ENCODE measurements at places on chromosomes 3 and 15.
A peak's percentile ranks its signal among the peaks of the same experiment; 100 is the strongest.

DNA sequence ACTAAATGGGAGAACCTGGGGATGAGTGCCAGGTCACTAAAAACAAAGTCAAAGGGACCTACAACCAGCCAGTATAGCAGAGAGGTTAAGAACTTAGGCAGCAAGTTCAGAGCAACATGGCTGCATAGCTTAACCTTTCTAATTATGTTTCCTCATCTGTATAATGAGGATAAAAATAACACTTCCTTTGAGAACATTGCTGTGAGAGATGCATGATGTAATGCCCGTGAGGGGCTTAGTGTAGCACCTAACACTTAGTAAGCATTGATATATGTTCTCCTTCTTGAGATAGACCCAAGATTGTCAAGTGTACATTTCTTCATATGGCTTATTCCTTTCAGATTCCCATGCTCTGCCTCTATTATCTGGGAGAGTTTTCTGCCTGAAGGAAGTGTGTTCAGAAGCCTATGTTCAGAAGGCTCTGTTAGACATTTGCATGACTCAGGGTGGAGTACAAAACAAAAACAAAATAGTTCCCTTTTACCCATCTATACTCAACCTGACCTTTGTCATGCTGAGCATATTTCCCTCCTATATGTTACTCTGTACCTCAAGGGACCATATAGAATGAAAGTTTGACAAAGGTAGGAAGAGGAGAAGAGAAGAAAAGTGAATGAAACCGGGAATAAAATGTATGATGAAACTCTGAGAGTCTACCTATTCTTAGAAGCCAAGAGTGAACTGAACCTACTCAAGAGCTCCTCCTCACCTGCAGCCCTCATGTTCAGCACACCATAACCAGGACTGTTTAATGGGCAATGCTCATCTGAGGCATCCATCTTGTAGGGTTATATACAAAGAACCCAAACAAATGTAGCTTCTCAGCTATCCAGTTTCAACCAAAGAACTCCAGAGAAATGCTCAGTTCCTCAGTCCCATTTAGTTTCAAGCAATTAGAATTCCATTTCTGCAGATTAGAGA lies 70.7 kb upstream of the KCNMB2 start:
- no peak for DNase-seq

DNA sequence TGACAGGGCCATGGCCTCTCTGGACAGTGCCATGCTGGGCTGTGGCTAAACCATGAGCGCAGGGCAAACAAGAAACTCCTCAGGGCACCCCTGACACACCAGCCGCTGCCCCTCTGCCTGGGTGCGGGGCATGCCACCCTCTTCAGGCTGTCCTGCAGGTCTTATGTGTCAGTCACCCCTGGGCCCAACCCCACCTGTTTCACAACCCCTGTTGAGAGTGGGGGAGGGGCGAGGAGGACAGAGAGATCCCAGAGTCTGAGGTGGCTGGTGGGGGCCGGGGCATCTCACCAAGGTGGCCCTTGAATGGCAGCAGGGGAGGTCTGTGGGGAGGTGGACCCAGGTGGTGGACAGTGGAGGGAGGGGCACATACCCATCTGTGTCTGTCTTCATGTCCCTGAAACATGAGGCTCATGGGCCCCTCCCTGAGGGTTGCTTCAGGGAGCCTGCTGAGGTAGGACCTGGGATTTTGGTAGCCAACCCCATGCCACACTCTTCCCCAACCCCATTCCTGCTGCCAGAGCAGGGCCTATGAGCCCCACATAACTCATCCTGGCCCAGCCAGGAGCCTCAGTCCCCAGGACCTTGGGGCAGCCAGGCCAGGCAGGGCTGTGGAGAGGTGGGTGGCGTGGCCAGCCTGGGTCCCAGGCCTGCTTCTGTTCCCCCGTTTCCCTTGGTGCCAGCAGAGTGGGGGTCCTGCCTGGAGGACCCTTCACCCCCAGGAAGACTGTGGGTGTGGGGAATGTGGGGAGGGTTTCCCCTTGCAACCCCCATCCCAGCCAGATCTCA lies 1.7 kb upstream of the STAB1 start:
- DNase-seq: no peak

- DNase-seq: no peak
These were observed 334.4 kb upstream of the THBS1 start for GRCh38 chr15:39246523-39246922.

DNA sequence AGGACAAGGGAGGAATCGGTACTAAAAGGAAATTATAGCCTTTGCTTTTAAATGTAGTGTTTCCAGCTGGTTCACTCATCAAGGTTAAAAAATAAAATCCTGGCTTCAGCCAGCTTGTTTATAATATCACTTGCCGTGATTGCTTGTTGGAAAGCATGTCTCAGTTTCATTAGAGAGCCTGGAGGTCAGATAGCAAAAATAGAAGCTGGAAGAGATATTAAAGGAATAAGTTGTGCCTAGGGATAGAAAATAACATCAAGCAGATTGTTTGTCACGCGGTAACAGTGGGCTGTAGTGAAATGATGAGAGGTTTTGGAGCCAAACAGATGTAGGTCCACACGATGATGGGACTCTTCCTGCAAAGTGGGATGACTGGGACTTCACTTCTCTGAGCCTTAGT lies 17.7 kb upstream of the SLMAP start:
- peak; percentile 2 for DNase-seq

GRCh38 chr3:8482960-8483665 lies 18.5 kb upstream of the LMCD1 start:
- DNase-seq: peak; percentile 99

- DNase-seq: no peak
These were observed 56.3 kb downstream of the CCR4 start for GRCh38 chr3:33007776-33008175.

- no peak for DNase-seq
These were observed 96.7 kb upstream of the UMPS start for GRCh38 chr3:124633524-124633923.

DNA sequence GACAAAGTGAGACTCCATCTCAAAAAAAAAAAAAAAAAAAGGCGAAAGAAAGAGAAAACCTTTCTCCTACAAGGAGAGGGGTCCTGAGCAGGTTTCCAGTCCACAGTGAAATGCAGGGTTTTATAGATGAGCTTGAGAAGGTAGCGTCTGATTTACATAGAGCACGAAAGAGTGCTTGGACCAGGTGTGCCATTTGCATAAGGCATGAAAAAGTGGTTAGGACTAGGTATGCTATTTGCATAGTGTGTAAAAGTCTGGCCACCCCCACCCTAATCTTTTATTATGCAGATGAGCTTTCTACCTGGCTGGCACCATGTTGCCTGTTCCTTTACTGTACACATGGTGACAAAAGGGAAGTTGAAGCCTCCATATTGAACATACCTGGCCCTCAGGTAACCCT lies 13.6 kb upstream of the RNU6-1 start:
- no peak for DNase-seq

GRCh38 chr3:33717616-33717865 lies 513 bp downstream of the CLASP2 start:
- DNase-seq: peak; percentile 66

DNA sequence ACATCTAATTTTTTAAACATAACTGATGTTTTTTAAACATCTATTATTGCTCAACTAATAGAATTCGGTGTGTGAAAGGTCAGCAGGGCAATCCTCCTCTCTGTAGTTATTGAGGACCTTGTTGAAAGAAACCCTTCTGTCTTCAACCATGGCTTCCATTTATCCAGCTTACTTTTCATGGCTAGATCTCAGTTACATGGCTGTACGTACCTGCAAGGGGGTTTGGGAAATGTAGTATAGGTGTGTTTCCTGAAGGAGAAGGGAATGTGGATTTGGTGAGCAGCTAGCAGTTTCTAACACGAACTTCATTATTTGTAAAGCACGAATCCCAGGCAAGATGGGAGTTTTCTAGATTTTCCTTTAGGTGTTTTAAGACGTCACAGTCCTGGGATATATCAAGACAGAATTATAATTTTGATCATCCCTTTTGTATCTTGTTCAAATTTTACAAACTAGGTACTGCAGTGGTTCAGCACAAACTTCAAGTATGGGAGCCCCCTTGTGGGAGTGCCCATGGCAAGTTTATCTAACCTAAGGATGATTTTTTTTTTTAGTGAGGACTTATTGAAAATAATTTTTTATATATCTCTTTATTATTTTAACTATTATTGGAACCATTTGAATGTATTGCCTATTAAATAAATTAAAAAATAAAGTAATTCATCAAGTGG lies 41.6 kb downstream of the FBXL2 start:
- DNase-seq: peak; percentile 27

DNA sequence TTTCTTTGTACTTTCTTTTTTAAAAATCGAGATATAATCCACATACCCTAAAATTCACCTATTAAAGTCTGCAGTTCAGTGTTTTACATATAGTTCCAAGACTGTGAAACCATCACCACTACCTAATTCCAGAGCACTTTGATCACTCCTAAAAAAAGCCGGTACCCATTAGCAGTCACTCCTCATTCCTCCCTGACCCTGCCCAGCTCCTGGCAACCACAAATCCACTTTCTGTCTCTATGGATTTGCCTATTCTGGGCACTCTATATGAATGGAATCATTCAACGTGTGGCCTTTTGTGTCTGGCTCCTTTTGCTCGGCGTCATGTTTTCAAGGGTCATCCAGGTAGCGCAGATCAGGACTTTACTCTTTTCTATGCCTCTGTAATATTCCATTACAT lies 17.3 kb downstream of the TRPM1 start:
- peak; percentile 16 for DNase-seq

DNA sequence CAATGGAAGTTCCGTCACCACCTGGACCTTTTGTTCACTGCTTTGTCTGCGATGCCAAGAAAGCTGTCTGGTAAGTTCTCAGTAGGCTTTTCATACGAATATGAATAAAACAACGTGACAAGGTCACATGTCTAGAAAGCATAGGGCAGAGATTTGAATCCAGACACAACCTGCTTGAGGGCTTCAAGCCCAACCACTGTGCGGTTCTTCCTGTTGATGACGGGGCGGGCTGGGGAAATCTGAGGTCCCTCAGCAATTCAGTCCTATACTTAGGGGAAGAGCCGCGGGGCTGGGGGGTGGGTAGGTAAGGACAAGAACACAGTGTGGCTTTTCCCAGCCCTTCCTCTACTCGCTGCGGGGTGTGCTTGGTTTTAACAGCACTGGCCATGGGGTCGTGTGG lies 32.4 kb upstream of the SMAD3 start:
- no peak for DNase-seq

DNA sequence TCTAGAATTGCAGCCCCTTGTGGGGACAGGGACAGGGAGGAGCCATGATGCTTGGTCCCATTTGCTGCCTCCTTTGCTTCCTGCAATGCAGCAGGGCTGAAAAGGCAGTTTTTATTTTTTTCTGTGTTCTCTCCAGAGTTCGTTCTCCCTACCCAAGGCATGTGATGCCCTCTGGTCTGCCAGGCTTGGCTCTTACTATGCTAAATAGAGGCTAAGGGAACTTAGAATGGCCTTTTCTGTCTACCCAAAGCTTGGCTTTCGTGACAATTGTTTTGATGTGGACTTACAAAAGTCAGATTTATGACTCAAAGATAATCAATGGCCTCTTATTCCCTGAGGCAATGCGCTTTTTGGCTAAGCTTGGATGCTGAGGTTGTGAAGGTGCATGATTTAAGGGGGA lies 293.3 kb upstream of the TBL1XR1 start:
- DNase-seq: no peak

DNA sequence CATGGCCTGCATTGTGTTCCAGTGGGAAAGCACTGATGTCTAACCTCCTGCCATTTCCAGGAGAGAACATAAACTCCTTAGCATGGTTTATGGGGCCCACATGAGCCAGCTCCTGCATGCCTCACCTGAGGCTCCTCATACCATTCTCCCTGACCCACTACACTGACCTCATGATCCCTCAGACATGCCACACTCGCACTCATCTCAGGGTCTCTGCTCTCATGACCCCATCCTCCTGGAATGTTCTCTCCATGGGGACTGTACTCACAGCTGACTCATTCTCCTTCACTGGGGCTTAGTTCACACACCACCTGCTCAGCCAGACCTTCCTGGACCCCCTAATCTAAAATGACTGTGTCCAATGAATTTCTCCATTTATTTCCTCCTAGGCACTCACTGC lies 4.0 kb upstream of the LMCD1 start:
- peak; percentile 66 for DNase-seq

GRCh38 chr15:68150187-68150586 lies 54.9 kb downstream of the CALML4 start:
- DNase-seq: no peak

GRCh38 chr3:182710557-182711157 lies 82.6 kb upstream of the ATP11B start:
- DNase-seq: peak; percentile 49

GRCh38 chr3:155771126-155771525 lies 26.3 kb upstream of the PLCH1 start:
- DNase-seq: no peak

GRCh38 chr3:193774272-193774915 lies 181.4 kb downstream of the OPA1 start:
- DNase-seq: no peak

DNA sequence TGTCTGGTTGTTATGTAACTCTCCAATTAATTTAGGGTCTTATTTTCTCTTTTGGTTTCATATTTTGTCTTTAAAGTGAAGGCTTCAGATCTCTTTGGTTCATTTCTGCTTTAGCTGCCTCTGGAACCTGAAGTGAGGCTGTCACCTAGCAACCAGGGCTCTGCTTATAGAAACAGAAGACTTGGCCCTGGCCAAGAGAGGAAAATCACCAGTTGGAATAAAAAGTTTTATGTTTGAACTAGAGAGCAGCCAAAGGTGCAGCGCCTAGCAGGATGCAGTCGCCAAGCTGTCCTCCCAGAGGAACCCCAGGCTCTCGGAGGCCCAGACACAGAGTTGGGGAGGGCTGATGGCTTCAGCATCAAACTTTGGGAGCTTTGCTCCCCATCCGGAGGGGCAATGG lies 41.1 kb downstream of the LYZL4 start:
- no peak for DNase-seq

DNA sequence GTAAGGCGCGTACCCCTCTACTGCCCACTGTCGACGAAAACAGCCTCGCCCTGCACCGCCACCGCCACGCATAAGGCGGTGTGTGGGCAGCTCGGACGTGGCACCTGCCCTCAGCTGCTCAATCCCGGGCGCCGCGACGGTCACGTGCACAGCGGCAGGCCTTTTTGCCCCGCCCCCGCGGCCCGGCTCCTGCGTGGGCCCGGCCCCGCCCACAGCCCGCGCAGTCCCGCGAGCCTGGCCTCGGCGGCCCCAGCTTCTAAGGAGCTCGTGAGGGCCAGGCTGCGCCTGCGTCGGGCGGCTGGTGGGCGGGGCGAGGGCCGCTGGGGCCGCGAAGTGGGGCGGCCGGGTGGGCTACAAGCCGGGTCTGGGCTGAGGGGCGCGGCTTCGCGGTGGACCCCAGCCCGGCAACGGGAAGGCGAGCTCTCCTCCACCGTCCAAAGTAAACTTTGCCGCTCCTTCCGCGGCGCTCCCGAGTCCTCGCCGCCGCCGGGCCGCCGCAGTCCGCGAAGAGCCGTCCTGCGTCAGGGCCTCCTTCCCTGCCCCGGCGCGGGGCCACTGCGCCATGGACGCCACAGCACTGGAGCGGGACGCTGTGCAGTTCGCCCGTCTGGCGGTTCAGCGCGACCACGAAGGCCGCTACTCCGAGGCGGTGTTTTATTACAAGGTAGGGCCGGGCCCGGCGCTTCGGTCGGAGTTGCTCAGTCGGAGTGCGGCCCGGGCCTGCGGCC lies at the start of gene CAPN7:
Gene CAPN7, plus strand, starts transcription at position 313 of the 728 bp plus-strand sequence. Its CDS starts 250 bp downstream, at position 563.
- DNase-seq: peak; percentile 96

- DNase-seq: no peak
These were observed 290.2 kb upstream of the KCNMB2 start for GRCh38 chr3:178246004-178246403.

- peak; percentile 87 for DNase-seq
These were observed 262.1 kb upstream of the TBL1XR1 start for GRCh38 chr3:177459401-177459800.

GRCh38 chr15:62107571-62108121 lies 40.9 kb downstream of the C2CD4A start:
- DNase-seq: no peak

All from myocyte (in vitro differentiated cells).